ENCODE measurements at places on chromosomes 11 and 22.

DNA sequence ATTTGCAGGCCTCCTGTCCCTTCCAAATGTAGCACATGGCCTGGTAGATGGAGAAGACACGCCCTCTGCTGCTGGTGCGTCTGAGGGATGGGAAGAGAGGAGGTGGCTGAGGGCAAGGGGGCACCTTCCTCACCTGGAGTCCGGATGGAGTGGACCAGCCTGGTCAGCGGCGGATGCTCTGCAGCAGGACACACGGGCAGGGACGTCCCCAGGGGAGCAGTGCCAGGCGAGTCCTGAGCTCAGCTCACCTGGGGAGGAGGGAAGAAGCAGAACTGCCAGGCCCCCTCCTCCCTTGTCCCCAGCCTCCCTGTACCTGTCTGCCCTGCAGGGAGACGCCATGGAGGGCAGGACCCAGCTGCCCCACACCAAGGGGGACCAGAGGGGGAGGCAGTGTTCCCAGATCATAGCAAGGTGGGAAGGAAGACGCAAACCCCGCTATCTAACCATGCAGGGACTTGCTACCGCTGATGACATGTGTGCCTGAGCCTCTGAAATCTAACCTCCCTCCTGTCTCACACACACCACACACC, 1495.9 kb downstream of the BRD1 start:
- DNase-seq: no peak

DNA sequence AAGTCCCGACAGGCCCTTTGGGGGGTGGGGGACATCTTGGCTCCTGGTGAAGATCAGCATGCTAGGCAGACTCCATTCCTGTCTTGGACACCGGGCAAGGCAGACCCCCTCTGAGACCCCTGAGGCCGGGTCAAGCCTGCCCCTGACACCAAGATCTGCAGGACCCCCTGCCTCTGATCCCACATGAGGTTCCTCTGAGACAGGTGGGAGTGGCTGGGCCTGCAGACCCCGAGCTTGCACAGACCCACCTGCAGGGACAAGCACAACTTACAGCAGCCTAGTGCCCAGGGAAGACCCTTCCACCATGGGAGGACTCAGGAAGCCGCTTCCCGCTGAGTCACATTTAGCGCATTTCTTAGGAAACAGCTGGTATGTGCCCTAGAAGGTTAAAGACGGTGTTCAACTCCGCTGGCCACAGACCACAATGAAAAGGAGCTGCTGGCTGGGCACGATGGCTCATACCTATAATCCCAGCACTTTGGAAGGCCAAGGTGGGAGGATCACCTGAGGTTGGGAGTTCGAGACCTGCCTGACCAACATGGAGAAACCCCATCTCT, 15.5 kb downstream of the ARVCF start:
- DNase-seq: no peak

- no peak for DNase-seq
These were observed 4.5 kb downstream of the FHIP1B start for GRCh38 chr11:6229911-6230310.

GRCh38 chr11:126732981-126733380, 267.6 kb downstream of the KIRREL3 start:
- no peak for DNase-seq

- DNase-seq: peak; percentile 77
These were observed at the start of gene EFCAB6 for GRCh38 chr22:43812149-43812842. Gene EFCAB6 (minus strand): TSS chr22:43812305. CDS start chr22:43782318, 29,987 bp downstream.

Data from activated naive CD4-positive, alpha-beta T cell (primary cell).